ENCODE measurements at places on chromosomes 11 and 22.

DNA sequence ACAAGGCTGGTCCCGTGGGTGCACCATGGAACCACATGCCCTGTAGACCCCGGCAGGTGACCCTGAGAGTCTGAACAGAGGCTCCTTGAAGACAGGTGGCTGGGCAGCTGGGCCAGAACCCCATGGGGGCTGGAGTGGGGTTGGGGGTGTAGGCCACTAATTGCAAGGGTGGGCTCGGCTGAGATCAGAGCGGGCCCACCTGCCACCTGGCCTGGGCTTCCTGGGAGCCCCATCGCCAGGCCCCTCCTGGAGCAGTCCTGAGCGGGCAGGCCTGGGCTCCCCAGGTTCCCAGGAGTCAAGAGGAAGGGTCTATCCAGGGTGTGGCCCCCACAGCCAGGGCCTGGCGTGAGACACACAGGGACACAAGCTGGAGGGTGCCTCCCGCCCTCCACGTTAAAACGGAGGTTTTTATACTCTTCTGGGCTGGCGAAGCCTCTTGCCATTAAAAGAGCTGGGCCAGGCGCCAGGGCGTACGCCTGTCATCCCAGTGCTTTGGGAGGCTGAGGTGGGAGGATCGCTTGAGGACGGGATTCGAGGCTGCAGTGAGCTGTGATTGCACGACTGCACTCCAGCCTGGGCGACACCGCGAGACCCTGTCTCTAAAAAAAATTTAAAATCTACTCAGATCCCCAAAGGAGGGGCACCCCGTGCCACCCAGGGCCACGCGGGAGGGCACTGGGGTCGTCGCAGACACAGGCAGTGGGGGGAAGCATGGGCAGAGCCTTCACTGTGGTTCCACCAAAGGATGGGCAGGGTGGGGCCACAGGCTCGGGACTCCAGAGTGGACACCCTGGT, 4.8 kb upstream of the TRABD start:
- DNase-seq, result no peak

DNA sequence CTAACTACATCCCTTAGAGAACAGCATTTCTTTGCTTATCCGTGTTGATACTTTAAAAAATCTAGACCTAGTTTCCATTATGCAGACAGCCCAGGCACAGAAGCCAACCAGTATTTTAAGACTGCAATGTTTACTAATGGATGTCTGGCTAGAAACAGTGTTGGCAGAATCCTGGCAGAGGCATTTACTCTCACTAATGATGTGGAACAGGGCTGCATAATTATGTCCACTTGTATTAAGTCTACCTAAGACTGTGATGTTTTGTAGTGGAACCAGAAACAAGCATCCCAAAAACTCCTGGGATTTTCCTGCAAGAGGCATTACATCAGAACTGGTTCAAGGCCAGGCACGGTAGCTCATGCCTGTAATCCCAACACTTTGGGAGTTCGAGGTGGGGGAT, 50.2 kb upstream of the PICALM start:
- peak; percentile 80 for DNase-seq

GRCh38 chr22:33582822-33583400, 337.4 kb downstream of the LARGE1 start:
- DNase-seq, result no peak

GRCh38 chr11:11416917-11417316, 63.9 kb upstream of the CSNK2A3 start:
- peak; percentile 77 for DNase-seq

DNA sequence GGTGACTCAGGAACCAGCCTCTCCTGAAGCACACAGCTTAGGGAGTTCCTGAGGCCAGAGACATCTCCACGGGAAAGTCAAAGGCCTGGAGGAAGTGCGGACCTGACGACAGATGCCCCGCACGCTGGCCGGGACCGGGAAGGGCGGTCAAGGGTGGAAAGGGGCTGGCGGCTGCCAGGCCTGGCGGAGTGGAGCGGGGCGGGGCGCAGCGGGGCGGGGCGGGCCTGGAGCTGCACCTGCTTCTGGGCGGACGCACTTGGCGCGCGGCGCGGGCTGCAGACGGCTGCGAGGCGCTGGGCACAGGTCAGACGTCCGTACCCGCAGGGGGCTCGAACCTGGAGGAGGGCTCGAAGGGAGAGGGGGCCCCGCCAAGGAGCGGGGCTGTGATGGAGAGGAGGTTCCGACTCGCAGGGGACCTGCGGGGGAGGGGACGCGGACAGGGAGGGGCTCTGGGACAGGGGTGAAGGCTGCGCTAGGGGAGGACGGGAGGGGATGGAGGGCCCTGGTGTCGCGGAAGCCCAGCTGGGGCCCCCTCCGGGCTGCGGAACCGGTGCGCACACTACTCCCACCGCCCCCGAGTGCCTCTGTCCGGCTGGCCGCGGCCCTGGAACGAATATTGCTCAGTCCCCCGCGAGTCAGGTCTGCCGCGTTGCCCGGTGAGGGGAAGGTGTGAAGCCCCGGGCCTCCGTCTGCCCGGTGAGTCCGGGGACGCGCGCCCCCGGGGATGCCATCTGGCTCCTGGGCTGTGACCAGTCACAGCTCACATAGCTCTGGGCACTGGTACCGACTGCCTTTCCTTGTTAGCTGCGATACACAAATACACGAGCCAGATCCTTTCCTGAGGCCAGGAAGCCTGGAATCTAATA, at the start of gene TMEM45B:
Gene TMEM45B (plus strand): TSS at position 253 of the 866 bp plus-strand sequence. CDS start 36,635 bp downstream, outside the sequence.
- peak; percentile 53 for DNase-seq

GRCh38 chr11:3623767-3624458, 17.9 kb downstream of the ART5 start:
- no peak for DNase-seq

Measured in kidney tubule cell (primary cell).